ENCODE measurements at places on chromosomes 7 and 10.

DNA sequence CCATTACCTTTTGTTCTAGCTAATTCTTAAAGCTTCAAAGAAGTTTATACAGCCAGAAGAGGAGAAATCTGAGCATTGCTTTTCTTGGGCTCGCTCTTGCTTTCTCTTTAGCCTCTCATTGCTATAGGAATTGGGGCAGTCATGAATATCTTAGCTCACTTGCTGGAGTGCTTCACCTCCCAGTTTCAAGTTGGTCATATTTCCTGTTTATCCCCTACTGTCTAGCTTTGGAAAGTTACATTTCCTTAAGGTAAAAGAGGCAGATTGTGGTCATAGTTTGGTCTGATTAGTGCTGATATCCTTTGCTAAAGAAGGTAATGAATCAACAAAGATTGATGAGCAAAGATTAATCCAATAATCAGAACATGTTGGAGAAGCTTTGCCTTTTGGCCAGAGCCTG is 77.7 kb upstream of the GLI3 start:
- DNase-seq, result no peak

DNA sequence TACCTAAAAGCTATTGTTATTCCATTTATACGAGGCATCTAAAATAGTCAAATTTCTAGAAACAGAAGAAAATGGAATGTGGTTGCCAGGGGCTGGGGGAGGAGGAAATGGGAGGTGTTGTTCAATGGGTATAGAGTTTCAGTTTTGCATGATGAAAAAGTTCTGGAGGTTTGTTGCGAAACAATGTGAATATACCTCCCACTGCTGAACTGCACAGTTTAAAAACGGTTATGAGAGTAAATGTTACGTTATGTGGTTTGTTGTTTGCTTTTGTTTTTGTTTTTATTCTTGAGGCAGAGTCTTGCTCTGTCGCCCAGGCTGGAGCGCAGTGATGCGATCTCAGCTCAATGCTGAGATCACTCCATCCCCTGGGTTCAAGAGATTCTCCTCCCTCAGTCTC is 64.9 kb upstream of the NRBF2 start:
- DNase-seq, result no peak

DNA sequence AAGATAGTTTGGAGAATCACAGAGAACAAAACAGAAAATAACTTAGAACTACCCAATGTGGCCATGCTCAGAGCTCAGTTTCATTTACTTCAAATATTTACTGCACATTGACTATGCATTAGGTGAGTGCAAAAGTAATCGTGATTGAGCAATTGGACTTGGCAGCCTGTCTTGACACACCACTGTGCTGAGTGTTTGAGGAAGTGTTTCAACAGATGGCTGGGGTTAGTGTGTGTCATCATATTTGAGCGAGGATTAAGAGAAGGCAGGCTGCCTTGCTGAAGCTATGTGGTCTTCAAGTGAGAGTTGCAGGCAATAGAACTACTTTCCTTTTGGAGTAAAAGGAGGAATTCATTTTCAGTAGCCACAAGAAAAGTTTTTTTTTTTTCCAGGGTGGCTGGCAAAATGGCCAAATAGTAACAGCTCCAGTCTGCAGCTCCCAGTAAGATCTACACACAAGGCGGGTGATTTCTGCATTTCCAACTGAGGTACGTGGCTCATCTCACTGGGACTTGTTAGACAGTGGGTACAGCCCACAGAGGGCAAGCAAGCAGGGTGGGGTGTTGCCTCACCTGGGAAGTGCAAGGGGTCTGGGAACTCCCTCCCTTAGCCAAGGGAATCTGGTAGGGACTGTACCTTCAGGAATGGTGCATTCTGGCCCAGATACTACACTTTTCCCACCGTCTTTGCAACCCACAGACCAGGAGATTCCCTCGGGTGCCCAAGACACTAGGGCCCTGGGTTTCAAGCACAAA is 37.6 kb downstream of the AKR1C4 start:
- no peak for DNase-seq

DNA sequence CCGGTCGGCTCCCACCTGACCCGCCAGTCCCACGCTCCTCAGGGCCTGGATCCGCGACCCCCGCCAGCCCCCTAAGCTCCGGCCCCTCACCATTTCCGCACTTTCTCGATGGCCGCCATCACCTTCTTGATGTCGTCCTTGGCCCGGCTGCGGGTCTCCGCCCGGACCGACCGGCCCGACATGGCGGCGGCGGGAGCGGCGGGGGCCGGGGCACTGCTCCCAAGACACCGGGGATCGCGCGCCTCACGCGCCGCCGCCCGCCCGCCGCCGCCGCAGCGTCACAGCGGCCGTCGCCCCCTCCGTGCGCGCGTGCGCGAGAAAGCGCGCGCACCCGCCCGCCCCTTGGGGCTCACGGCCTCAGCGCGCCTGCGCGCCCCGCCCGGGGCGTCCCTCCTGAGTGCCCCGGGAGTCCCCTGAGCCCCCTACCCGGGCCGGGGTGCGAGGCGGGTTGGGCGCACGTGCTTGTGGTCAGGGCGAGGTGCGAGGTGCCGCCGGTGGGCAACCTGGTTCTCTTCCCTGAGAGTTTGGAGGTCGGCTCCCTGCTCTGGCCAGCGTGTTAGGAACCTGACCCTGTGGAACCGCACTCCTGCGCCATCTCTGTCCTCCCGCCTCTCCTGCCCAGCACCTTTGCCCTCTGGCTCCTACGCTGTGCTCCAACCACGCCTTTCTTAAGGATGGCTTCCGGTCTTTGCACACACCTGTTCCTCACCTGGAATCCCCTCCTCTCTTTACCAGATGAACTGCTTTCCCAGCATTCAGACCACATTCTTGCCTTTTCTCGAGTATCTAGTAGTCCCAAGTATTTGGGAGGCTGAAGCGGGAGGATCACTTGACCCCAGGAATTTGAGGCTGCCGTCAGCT is at the start of gene BCL7B:
BCL7B (minus strand) TSS at position 294 of the 861 bp plus-strand sequence; CDS start at position 182, 112 bp downstream.
- DNase-seq, result peak; percentile 65

- DNase-seq, result no peak
Measured at GRCh38 chr7:3497796-3498195, 196.7 kb downstream of the SDK1 start.

GRCh38 chr7:159218170-159218569 is 73.5 kb upstream of the VIPR2 start:
- DNase-seq, result no peak

GRCh38 chr10:121683816-121684215 is 85.6 kb upstream of the FGFR2 start:
- DNase-seq, result no peak

- no peak for DNase-seq
Measured at GRCh38 chr7:64551375-64552142, 11.3 kb downstream of the ZNF680 start.

- no peak for DNase-seq
Measured at GRCh38 chr10:32326119-32326518, 20.8 kb downstream of the EPC1 start.

GRCh38 chr10:91046869-91047268 is 126.0 kb upstream of the ANKRD1 start:
- no peak for DNase-seq

GRCh38 chr7:135670179-135670578 is 7.9 kb downstream of the STMP1 start:
- no peak for DNase-seq

DNA sequence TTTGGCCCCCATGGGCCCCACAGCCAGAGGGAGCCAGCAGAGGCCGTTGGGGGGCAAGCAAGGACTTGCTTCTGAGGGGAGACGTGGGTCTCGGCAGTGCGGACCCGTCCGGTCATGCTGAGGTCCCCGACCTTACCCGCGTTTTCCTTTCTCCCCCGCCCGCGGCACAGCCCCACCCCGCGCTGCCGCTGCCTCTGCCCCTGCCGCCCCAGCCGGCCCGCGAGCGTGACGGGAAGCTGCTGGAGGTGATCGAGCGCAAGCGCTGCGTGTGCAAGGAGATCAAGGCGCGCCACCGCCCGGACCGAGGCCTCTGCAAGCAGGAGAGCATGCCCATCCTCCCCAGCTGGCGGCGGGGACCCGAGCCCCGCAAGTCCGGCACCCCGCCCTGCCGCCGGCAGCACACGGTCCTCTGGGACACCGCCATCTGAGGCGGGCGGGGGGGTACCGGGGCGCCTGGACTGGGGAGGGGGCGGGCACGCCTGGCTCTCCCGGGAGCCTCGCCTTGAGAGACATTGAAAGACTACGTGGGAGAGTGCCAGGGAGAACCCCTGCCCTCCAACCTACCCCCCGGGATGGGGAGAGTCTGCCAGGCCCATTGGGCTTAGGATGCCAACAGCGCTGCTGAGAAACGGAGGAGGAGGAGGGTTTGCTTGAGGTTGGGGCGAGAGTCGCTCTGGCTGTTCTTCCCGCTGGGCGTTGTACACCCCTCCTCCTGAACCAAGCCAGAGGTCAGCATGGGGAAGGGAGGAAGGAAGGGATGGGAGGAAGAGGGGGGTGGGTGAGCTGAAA is 9.9 kb downstream of the NYAP1 start:
- peak; percentile 39 for DNase-seq

- DNase-seq, result no peak
Measured at GRCh38 chr10:77590344-77591237, 47.0 kb downstream of the KCNMA1 start.

- no peak for DNase-seq
Measured at GRCh38 chr10:1603181-1603580, 134.1 kb downstream of the ADARB2 start.

- DNase-seq, result no peak
Measured at GRCh38 chr7:98236355-98237185, 15.5 kb downstream of the TECPR1 start.

- DNase-seq, result no peak
Measured at GRCh38 chr7:91565499-91566401, 301.5 kb downstream of the FZD1 start.

DNA sequence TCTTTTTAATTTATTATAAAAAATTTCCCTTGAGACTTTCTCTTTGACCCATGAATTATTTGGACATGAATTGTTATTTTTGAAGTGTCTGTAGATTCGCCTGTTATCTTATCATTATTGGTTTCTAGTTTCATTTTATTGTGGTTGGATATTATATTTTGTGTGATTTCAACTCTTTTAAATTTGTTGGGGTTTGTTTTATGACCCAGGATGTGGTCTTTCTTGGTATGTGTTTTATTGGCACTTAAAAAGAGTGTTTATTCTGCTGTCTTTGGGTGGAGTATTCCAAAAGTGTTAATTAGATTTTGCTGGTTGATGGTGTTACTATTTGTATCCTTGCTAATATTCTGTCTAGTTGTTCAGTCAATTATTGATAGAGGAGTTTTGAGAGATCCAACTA is 50.5 kb upstream of the GPR141 start:
- no peak for DNase-seq

DNA sequence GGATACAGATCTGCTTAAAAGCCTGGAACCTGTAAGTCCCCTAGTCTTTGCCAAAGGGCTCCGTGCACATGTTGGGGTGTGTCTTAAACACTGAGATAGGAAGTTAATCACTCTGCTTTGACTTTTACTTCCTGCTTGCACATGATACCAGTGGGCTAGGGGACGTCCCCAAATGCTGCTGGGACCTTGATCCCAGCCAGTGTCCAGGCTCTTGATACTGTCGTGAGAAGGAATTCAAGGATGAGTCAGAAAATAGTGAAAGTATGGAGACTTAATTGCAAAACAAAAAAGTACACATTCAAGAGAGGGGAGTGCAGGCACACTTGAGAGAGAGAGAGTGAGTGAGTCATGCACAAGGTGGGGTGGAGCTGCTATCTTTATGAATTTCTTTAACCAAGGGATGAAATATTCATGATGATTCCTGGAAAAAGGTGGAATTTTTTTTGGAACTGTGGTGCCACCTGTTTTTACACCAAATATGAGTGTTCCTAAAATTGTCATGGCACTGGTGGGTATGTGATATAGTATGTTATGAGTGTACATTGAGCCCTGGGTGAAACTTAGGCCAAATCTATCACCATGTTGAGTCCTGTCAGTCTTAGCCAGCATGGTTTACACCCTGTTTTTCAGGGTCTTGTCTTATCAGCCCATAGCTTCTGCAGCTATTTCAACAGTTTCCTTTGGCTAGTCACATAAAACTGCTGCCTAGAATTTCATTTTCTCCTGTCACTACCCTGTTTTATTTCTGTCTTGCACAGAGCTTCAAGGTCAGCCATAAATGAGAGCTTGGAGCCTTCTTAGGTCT is 88.3 kb upstream of the CYP26C1 start:
- no peak for DNase-seq

GRCh38 chr7:80722616-80723195 is 84.3 kb downstream of the CD36 start:
- DNase-seq, result no peak

- DNase-seq, result no peak
Measured at GRCh38 chr10:55224007-55224781, 423.2 kb upstream of the PCDH15 start.

DNA sequence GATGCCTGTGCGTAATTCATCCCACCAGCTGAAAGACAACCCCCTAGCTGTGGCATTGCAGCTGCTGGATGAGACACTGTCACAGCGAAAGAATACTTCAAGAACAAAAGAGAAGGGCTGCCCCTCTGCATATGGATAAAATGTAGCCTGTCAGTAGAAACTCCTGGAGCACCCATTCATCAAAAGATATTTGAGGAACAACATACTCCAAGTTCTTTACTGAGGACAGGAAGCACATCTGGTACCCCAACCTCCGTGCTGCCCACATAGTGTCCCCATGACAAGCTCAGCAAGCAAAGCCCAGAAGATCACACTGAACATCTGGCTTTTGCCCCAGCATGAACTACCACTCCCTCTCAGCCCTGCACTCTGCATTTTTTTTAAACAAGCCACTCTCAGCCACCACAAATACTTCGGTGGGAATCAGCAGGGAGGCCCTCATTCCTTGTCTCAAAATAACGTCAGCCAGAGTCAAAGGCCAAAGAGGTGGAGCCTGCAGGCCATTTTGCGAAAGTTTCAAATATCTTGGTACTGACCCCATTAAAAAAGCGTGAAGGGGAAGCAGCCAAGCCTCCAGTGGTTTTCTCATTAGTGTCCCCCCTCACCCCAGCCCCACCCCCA is 1.7 kb downstream of the CREB3L2 start:
- no peak for DNase-seq

DNA sequence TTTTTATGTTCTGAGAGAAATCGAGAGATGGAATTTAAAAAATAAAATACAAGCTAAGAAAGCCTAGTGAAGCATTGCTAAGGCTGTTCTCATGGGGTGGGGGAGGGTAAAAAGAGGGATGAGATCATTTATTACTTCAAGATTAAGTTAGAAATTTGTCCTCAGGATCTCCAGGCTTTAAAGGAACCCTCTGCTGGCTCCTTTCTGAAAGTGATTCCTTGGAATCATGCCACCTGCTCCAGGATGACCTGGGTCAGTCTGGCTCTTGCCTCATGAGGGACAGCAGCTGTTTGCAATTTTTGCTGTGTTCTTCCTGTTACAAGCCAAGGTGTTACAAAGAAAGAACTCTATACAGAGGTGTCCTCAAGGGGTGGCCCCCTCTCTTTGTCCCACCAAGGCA is 69.8 kb downstream of the CDK1 start:
- no peak for DNase-seq
